Neural crest cell (in vitro differentiated cells): ENCODE measurements at places on chromosomes 6 and 20. TPM values are rescaled to one million over a fixed set of nuclear protein-coding genes. Genes with fewer than 3 reads are reported as not detected.

DNA sequence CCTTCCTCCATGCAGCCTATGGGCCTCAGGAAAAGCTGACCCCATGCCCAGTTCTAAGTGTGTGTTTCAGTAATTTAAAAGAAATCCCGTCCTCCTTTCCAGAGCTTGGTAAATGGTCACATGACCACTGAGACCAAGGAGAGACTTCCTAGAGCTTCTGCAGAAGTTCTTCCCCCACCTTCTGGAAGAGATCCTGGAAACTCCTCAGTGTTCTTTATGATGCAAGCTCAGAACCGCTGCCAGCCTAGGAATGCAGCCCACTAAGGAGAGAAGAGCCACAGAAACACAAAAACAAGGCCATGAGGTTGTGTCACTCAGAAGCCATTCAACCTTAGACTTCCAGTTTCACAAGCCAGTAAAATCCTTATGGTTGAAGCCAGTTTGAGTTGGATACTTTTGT, 348.4 kb downstream of the TPBG start:
- no peak for DNase-seq

GRCh38 chr6:20661721-20662120, 127.5 kb downstream of the CDKAL1 start:
- no peak for DNase-seq

- no peak for DNase-seq
Measured at GRCh38 chr6:143103916-143104315, 43.2 kb downstream of the AIG1 start.

GRCh38 chr6:149918151-149918905, 4.6 kb downstream of the RAET1G start:
- DNase-seq, result no peak

- no peak for DNase-seq
Measured at GRCh38 chr6:142285235-142286087, 16.3 kb upstream of the ADGRG6 start.

DNA sequence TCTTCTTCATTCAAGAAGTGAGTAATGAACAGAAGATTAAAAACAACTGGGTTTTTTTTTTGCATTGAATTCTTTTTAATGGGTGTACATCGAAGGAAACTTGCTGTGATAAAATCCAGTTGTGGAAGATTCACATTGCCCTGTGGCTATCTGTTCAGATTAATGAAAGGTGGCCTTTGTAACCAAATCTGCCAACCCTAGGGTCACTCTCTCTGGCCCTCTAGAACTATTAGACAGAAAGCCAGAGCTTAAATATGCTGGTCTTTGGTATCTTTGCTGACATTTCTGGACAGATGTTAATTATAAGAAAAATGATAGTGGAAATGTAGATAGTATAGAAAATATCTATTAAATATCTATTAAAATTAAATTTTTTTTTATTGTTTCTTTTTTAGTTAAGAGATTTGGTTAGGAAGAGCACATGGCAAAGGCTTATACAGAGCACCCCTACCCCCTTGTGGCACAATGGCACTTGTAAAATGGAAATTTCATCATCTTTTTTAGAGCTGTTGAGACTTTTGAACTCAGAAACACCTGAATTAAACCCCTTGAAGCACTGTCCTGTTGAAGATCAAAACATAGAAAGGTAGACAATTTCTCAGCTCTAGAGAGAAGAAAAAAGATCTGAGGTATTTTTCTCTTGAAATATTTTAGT, 572.5 kb downstream of the PKHD1 start:
- DNase-seq, result no peak

- no peak for DNase-seq
Measured at GRCh38 chr20:24995741-24996448, 3.3 kb upstream of the APMAP start.

DNA sequence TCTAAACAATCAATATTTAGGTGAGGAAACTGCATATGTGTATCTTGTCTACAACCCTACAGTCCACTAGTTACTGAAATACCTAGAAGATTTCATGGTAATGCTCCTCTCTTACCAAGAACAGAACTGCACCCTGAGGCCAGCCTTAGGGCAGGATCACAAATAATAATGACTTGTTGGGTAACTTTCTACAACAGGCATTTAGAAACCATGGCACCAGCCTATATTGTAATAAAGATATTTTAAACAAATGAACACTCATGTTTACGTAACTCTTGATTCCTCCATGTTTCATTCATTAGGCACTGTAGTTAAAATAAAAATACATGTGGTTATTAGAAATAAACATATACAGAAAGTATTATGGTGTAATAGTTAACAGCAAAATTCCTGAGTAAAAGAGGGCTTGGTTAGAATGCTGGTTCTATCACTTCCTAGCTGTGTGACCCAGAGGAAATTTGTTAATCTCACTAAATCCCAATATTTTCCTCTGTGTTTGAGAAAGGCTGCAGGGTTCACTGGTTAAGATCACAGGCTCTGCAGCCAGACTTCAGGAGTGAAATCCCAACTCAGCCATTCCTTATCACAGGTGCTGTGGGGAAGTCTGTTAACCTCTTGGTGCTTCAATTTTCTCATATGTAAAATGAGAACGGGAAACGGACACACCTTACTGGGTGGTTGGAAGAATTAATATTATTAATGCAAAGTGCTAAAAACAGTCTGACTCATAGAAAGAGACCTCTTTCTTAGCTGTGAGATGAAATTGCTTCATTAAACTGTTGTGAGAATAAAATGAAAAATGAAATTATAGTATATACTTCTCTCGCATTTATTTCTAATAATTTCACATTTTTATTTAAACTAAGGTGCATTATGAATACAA, 8.5 kb downstream of the HMGN3 start:
- DNase-seq, result no peak

- peak; percentile 65 for DNase-seq
Measured at GRCh38 chr20:62219992-62220665, at the start of gene HRH3. HRH3 (minus strand) TSS chr20:62220278; CDS start chr20:62219970, 308 bp downstream.

DNA sequence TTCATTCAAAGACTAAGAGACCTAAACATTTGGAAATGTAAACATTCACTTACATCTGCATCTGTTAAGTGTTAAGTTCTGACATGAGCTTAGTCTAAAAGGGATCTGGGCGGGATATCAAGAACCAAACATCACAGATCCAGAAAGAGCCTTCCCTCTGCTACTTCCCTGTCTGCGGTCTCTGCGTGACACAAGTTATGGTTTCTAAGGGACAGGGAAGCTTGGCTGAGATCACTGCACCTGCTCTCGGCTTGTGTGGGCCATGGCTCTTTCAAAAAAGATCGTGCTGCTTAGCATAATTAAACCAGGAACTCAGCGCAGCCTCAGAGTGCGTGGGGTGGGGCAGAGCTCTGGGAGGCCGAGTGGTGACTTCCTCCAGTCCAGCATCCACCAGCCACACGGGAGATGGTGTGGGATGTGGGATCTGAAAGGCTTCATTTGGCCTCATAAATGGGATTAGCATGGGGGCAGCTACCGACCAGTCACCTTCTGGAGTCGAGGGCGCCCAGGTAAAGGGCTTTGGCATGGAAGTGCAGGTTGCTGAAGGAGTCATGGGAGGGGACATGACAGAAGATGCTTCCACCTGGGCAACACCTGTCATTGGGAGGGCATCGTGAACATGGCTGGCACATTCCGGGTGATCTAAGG, 16.7 kb upstream of the RAMACL start:
- no peak for DNase-seq

GRCh38 chr6:5217356-5217755, 43.4 kb downstream of the LYRM4 start:
- no peak for DNase-seq

DNA sequence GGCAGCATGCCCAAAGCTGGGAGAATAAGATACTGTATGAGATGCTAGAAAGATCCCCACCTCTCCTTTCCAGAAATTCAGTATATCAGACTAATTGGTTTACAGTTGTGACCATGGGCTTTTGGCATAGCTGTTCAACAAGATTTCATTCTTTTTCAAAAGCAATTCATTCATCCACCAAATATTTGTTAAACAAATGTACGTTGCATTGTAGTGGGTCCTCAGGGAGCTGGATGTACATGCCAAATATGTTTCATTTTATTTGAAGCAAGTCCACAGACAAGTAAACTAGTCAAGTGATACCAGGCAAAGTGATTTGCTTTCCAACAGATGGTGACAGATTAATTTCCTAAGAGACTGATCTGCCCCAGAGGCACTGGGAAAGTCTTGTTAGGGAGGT, 85.8 kb upstream of the ESR1 start:
- DNase-seq, result no peak

DNA sequence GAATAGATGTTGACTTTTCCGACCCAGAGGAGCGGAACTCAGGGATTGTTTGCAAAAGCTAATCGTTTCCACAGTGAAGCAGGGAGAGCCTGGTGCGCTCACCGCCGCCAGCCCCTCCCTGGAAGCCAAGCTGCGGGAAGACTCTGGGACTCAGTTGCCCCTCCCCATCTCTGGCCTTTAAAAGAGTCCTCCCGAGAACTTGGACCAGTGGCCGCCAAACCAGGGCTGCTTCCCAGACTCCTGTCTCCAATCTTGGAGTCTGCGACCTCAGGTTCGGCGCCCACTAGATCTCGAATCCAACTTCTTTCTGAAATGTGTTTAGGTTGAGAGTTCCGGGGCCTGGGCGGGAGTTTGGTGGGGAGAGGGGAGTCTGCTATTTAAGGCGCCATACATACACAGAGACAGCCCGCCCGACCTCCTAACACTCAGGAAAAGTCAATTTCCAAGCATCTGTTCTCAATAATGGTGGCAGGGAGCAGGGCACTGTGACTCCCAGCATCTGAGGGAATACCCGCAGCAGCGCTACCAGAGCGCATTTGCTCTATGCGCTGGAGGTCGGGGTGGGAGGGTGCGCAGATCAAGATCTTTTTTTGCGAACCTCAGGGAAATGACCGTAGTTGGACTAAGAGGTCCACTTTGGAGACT, 800 bp upstream of the GRIK2 start:
- no peak for DNase-seq

DNA sequence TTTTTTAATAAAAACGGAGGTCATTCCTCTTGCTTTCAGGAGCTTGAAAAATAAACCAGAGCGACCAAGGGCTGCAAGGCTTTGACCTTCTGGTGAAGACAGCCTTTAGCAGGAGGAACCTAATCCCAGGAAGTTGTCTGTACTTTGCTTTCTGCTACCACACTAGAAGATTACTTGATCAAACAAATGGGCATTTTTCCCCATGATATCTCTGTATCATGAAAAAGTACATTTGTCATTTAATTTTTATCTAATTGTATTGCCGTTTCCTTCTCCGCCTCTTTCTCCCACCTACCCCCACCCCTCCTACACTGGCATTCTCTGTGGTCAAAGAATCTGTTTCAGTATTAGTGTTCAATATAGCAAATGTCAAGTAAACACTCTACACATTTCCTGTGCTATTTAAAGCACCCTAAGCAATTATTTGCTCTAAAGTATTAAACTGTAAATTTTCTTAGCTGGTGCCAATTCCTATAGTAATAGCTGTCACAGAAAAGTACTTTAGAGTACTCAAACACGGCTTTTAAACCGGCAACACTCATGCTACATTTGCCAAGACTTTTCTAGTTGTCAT, 29.7 kb downstream of the ATXN1 start:
- no peak for DNase-seq

DNA sequence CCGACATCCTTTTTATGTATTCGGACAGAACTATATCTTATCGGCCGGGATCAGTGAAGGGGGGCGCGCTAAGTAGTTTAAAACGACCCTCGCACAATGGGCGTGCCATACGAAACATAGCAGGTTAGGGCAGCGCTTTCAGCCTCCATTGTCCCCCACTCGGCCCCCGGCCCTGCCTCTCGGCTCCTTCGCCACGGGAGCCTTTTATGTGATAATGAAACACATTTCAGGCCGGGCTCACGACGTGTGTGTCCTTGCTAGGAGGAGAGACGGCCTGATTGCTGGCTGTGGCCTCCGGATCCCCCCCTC, 5.3 kb downstream of the FOXA2 start:
- no peak for DNase-seq

- no peak for DNase-seq
Measured at GRCh38 chr6:38079537-38079936, 260.0 kb downstream of the ZFAND3 start.

- DNase-seq, result no peak
Measured at GRCh38 chr6:108735310-108736001, 112.8 kb upstream of the ARMC2 start.

GRCh38 chr20:49433333-49433732, 49.1 kb downstream of the KCNB1 start:
- DNase-seq, result no peak

- DNase-seq, result no peak
Measured at GRCh38 chr6:57177545-57178265, 5.6 kb downstream of the BAG2 start.

- no peak for DNase-seq
Measured at GRCh38 chr6:148884461-148884860, 137.6 kb downstream of the UST start.

DNA sequence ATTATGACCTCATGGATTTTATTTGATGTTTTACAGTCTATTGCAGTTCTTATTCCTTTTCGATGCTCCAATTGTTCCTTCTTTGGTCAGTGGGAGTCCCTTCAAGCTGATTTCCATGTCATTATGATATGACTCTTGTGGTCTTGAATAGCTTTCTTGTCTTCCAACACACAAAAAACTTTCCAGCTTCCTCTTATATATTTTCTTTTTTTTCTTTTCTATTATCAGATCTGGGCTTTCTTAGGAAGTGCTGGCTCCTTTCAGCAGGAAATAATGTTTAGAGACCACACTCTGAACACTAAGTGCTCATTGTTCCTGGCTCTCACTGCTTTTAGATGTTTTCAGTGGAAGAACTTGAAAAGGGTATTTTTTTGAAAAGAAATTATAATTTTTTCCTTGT, 3.1 kb upstream of the SLC17A1 start:
- no peak for DNase-seq

DNA sequence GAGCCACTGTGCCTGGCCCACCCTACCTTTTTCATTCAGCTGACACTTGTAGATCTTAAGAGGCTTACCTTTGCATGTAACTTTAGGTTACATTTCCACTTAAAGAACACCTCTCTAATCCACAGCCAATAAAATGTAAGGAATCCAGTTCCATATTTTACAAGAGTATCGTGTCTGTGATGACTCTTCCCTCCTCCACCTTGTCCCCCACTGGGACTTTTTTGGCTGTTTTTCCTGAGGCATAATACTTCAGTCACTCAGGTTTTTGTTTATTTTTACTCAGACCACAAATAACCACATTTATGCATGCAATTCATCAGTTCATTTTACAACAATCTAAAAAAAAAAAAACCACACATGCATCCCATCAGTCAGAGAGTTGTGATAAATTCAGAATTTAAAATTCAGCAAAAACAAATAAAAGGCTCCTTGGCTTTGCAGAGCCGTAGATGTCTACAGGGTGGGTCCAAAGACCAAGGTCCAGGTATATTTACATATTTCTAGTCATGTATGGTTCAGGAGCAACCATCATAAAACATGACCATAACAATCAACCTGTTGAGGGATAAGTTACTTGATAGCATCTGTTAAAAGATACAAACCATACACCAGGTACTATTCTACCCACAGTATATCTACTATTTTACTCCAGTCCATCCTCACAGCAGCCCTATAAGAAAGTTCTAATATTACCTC, 9.9 kb downstream of the ATXN1 start:
- no peak for DNase-seq

GRCh38 chr6:95087394-95088097, 489.8 kb upstream of the MANEA start:
- no peak for DNase-seq

- no peak for DNase-seq
Measured at GRCh38 chr6:36804563-36804962, 34.7 kb downstream of the CPNE5 start.

Gene PAX1
- total RNA-seq, result not detected in 2 replicates

Gene SMIM13
- total RNA-seq, result 12.3 and 13.3 TPM in 2 replicates

Gene KIF13A
- 34.4 TPM in 2 replicates for total RNA-seq

Gene PRR18
- total RNA-seq, result 0.16 and 0.35 TPM in 2 replicates

Gene THEMIS
- total RNA-seq, result not detected in 2 replicates

Gene SMPD2
- total RNA-seq, result 9.7 and 10.1 TPM in 2 replicates

Gene MICB
- total RNA-seq, result 0.61 TPM in 1 of 2 replicates, not detected in the other

Gene C6orf89
- 29.0 and 32.3 TPM in 2 replicates for total RNA-seq

Gene PRPH2
- not detected in 2 replicates for total RNA-seq
